HCT116 (cell line): ENCODE measurements at places on chromosomes 1 and 21. TPM values are rescaled to one million over a fixed set of nuclear protein-coding genes. Genes with fewer than 3 reads are reported as not detected.

GRCh38 chr1:46043458-46044017 lies 88.9 kb downstream of the PIK3R3 start:
- DNase-seq = no peak

- DNase-seq = no peak
These were observed 2.1 kb downstream of the HEYL start for GRCh38 chr1:39637361-39637760.

PLA2G4A gene
- 8.6 TPM for total RNA-seq

DNA sequence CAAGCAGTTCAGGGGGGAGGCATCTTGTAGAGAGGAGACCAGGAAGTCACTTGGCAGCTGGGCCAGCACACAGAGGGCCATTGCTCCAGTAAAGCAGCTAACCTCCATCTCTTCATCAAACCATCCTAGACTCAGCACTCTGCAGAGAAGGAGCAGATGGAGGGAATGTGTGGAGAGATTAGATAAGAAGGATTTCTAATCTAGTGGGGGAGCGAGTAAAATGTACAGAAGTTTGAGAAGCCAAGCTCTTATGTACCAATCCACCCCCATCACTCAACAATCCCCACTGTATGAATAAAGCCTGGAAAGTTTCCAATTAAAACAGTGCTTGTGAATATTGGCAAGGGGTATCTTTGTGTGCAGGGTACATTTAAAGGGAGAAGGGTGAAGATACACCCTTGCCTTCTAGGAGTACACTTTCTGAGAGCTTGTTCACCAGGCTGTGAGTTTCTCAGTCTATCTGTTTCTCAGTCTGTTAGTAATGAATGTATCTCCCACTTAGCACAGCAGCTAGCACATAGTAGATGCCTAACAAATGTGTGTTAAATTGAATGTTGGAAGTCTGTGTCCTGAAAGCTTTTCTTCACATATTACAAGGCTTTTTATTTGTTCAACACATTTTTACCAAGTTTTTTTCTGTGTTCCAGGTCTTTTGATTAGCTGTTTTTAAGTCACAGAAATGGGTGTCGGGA lies 142.7 kb upstream of the UBE2U start:
- no peak for DNase-seq

SPATA6 gene
- 8.6 TPM for total RNA-seq

KCNH1 gene
- not detected for total RNA-seq

RAB42 gene
- total RNA-seq = not detected

DNA sequence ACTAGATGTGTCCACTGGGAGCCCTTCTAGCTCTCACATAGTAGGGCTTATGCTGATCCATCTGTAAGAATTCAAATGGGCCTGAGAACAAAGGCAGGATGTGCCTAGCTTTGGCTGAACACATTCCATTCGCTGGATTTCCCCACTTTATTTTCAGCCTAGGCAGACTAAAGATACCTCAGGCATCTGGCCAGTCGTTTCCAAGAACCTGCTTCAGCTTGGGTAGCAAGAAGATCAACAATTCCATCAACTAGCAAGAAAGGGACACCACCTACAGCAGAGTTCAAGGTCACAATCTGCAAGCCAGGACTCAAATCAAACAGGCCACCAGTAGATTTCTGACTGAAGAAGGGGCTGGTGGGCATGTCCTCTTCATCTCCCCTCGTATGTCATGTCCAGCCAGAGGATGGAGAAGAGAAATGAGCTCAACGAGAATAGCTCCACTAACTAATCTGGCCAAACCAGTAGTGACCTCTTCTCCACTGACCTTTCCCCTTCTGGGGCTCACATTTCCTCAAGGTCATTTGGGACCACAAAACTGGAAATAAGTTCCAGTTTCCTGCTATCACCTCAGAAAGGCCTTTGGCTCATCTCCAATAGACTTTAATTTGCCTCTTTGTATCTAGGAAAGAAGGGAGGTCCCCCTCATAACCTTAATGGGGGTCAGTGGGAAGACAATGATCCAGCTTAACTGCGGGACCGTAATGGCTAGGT lies 14.2 kb downstream of the TXNIP start:
- DNase-seq = no peak

DNA sequence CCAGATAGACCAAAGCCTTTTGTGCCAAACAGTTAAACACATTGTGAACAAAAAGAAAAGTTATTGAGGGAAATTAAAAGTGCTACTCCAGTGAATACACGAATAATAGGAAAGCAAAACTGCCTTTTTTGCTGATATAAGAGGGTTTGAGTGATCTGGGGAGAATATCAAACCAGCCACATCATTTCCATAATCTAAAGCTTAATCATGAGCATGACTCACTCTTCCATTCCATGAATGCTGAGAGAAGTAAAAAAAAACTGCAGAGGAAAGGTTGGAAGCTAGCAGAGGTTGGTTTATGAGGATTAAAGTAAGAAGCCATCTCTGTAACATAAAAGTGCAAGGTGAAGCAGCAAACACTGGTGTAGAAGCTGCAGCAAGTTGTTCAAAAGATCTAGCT lies 350.6 kb upstream of the NCAM2 start:
- no peak for DNase-seq

- no peak for DNase-seq
These were observed 280.1 kb upstream of the ST6GALNAC5 start for GRCh38 chr1:76587212-76587611.

LCA5L gene
- 1.9 TPM for total RNA-seq

DNA sequence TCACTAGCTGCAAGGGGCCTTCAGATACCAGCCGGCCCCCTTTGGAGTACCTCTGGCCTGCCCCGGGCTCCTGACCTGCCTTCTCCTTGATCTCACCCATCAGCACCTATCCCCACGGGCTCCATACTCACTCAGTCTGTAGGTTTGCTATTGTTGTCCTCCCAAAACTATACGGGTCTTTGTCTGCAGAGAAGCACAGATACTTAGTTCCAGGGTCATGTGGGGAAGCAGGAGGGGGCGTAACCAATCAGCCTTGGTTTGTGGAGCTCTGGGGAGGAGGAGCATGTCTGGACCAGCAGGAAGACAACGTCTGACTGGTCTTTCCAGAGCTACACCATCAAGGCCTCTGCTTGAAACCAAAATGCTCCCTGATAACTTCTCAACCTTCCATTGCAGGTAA lies 15.2 kb downstream of the TMEM63A start:
- no peak for DNase-seq

- no peak for DNase-seq
These were observed 87.7 kb downstream of the LACTBL1 start for GRCh38 chr1:22884806-22885530.

GRCh38 chr21:29293495-29293894 lies 5.2 kb upstream of the BACH1 start:
- no peak for DNase-seq

GRCh38 chr1:25128121-25128621 lies 104.1 kb downstream of the SYF2 start:
- DNase-seq = no peak

SH3D21 gene
- total RNA-seq = 9.3 TPM

TMEM81 gene
- 4.9 TPM for total RNA-seq

- DNase-seq = no peak
These were observed 133.8 kb downstream of the HS2ST1 start for GRCh38 chr1:87048237-87048636.

S100A3 gene
- 4.2 TPM for total RNA-seq

RBM34 gene
- 82.0 TPM for total RNA-seq

DNA sequence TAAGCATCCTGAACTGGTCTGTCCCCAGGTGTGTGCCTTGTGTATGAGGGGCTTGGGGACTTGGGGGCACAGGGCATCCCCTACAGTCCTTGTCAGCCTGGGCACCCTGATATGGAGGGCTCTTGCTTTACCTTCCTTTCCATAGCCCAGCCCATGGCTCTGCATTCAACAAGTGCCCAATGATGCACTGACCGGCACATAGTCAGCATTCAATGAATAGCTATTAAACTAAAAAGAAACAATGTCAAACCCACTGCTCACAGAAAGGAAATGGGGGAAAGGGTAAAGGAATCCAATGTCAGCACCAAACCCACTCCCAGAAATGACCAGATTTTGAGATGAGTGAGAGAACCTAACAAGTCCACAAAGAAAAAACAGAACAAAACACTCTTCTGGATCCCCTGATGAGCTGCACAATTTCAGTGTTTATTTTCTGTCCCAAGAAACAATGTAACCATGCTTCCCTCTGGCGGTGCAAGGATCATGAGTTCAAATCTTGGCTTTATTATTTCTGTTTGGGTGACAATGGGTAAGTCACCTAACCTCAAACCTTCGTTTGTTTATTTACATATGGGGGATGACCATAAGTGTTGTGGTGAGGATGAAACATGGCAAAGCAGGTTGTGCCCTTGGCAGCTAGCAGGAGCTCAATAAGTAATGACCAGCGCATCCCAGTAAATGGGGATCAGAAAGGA lies 22.0 kb downstream of the SYT6 start:
- no peak for DNase-seq

TPTE gene
- not detected for total RNA-seq

DNA sequence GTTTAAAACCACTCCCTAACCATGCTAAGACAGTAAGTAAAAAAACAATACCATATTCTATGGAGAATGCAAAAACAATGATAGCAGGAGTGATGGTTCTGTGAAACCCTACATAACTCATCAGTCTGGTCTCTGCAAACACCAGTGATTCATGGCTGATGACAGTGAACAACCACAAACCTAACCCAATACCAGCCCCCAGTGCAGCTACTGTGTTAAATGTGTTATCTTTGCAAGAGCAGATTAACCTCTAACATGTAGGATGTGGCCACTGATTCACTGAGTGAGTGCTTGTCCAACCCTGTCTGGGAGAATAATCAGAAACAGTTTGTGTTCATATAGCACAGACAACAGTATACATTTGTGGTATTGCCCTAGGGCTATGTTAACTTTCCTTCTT lies 100.2 kb upstream of the COG2 start:
- DNase-seq = no peak

GRCh38 chr1:116382857-116383483 lies 9.9 kb downstream of the ATP1A1 start:
- no peak for DNase-seq

CFHR2 gene
- total RNA-seq = not detected

DNA sequence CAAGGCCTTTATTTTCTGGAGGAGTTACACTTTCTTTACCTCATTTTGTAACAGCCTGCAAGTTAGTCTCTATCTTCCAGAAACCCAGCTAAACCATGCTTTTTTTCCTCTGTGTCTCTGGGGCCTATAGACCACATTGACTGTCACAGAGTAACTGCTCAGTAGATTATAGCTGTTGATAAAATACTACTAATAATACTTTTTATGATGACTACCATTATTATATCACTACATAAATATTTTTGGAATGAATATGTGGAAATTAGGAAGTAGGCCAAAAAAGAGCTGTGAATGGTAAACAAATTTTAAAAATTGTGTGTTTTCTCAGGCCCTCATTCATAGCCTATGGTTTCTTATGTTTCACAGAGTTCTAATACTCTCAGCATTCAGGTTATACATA lies 233.1 kb upstream of the USP24 start:
- no peak for DNase-seq

- DNase-seq = no peak
These were observed 68.5 kb upstream of the PLXNA2 start for GRCh38 chr1:208312706-208313105.

DNA sequence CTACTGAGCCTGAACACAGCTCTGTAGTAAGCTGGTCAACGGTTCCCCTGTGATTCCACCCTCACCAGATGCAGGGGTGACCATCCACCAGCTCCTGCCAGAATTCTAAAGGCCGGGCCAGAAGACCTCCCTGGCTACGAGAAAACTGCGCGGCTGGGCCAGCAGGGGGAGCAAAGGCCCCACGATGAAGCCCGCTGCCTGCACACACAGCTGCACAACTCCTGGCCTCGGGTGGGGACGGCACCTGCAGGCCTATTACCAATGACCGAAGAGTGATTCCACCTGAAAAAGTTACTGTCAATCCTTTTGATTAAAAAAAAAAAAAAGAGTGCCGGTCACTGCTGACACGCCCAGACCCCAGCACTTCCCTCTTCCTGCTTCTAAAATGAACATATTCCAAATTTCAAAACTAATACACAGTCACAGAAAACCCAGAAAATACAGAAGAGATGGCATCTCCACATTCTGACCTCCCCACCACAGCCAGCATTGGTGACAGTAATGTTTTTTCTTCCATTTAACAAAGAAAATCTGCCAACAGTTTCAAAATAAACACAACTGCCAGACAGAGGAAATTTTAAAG lies 49.8 kb upstream of the RIPK4 start:
- no peak for DNase-seq

DNA sequence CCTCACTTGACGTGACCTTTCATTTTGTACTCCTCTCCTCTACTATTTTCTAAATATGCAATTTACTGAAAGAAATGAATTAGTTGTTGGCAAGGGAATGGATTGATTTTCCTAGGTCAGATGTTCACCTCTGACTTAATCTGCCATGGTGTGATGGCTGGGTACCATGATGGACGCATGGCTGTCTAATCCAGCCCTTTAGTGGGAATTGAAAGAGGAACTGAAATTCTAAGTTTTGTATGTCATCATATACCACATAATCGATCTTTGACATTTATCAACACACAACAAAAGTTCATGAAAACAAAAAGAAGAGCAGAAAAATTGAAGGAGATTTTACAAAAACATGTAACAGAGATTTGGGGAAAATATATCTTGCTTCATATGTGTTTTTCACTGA lies 331.3 kb upstream of the SNX7 start:
- no peak for DNase-seq

DNA sequence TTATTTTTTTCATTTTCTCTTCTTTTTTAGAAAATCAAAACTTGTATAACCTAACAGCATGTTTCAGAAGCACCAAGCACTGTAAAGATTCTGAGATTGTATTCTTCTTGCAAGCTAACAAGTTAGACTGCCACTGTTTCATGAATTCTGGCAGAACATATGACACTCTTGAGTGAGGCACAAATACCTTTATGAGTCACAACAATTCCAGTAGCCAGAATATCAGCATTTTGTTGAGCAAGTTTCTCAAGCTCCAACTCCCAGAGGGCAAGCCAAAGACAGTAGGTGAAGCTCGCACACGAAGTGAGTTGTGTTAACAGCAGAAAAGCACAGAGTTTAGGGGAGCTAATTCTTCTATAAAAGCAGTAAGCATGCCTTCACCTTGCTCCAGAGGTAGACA lies 268.8 kb upstream of the NCAM2 start:
- DNase-seq = no peak
